Bronchial epithelial cell (primary cell): ENCODE measurements at places on chromosomes 7 and 10.

- DNase-seq = no peak
Observed at GRCh38 chr7:150342121-150342408, 636 bp upstream of the RARRES2 start.

- no peak for DNase-seq
Observed at GRCh38 chr10:13636776-13637175, 50.0 kb downstream of the PRPF18 start.

GRCh38 chr7:151984612-151985011 lies 28.4 kb downstream of the GALNTL5 start:
- no peak for DNase-seq

DNA sequence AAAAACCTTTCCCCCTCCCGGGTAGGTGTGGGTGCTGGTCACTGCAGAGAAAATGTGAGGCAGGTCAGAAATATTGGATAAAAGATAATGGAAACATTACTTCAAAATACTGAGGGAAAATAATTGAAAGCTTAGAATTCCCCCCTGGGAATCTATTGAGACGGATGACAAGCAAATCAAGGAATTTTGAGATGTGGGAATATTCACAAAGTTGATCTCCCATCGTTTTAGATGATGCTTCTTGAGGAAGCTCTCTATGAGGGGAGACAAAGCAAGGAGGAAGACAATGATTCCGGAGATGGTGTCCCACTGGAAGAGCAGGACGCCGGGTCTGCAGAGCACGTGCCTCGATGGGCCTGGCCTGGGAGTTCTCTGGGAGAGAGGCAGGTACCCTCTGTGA lies 211.0 kb downstream of the WDR37 start:
- no peak for DNase-seq

GRCh38 chr10:117217196-117217761 lies 20.0 kb downstream of the KCNK18 start:
- no peak for DNase-seq

- peak; percentile 92 for DNase-seq
Observed at GRCh38 chr7:85070967-85071628, 115.8 kb downstream of the SEMA3D start.

- DNase-seq = no peak
Observed at GRCh38 chr10:43623351-43623750, 17.1 kb downstream of the ZNF485 start.

- DNase-seq = no peak
Observed at GRCh38 chr7:42218248-42218647, 18.8 kb downstream of the GLI3 start.

DNA sequence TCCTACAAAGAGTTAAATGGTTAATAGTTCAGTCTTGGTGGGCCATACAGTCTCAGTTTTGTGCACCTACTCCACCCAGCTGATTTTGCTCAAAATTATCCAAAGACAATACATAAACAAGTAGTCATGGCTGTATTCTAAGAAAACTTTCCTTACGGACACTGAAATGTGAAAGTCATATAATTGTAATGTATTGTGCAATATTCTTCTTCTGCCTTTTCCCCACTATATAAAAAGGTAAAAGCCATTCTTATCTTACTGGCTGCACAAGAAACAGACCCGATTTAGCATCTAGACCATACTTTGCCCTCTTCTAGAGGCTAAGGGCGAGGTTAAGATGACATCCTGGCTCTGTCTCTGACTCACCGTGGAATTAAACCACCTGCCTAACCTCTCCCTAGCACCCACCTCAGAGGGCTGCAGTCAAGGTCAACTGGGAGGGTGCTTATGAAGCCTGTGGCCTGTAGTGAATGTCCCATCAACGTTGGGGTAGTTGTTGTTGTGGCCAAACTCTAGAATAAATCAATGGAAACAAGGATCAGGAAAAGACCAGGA lies 63.8 kb upstream of the DOCK1 start:
- no peak for DNase-seq

DNA sequence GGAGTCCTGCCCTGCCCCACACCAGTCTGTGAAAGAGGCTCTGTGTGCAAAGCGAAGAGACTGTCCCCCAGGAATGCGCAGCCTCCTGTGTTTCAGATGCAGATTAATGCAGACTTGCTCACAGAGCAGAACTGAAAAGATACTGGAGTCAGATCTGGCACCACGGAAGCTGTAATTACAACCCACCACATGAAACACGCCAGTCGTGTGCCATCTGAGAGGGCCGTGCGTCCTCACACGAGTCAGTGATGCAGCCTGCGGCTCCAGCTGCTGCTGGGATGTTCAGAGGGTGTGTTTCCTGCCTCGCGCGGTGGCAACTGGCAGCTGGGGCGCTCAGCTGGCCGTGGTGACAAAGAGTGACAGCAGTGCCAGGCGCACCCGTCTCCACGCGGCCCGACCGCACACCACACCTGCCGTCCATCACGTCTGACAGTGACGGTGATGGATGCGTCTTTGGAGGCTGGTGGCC lies 50.0 kb downstream of the NKX6-2 start:
- DNase-seq = no peak

DNA sequence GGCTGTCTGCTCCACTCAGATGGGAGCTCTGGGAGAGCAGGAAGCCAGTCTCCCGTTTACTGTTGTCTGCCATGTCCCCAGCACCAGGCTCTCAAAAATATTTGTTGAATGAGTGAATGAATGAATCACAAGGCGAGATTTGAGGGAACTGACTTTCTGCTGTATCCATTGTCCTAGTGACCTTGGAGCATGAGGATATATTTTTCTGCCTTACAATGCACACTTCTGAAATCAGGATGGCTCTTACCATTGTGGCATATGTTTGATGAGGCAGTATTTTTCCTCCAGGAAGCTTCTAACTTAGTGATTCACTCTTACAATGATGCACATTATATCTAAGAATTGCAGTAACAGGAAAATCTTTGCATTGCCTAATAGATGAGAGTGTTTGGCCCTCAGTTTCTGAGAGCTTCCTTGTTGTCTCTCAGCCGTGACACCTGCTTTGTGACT lies 136.4 kb downstream of the RPS24 start:
- DNase-seq = peak; percentile 85

DNA sequence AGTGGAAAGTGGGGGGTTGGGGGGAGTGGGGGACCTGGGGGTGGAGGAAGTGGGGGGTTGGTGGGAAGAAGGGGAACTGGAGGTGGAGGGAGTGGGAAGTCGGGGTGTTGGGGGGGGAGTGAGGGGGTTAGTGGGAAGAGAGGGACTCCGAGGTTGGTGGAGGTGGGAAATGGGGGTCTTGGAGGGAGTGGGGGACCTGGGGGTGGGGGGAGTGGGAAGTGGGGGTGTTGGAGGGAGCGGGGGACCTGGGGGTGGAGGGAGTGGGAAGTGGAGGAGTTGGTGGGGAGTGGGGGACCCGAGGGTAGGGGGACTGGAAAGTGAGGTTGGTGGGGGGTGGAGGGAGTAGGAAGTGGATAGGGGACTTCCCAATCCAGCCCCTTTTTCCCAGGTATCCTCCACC lies 906 bp upstream of the MMD2 start:
- DNase-seq = no peak

DNA sequence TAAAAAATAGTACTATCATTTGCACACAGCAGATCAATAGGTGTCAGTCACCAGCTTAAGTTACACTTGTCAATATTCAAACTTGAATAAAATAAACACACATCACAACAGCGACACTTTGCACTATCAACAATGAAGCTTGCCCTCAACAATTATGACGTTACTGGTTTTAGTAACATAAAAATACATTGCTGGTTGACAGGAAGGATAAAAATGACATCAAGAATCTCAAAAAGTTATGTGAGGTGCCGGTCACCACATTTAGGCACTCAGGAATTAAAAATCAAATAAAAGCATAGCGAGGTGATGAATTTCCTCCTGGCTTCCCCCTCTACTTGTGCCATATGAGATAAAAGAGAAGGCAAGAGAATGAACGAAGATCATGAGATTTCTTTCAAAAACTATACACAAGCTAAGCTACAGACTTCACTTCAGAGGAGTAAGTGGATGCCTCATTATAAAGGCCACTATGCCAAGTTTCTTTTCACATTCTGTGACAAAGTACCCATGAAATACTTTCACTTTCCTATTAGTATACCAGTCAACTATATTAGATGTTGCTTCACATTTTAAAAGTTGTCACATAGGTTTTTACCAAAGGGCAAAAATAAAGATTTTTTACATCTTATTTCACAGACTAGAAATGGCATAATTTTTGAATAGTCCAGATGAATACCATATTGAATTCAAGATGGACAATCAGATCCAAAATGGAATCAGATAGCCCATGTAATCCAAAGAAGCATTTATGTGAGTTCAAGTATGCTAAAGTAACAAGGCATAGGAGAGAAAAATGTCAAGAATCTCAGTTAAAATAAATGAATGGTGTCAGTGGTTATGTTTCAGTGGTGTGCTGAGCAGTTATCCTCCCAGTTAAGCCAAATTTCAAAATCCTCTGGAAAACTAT lies 3.6 kb downstream of the CCDC71L start:
- DNase-seq = no peak

GRCh38 chr10:130412317-130412716 lies 276.1 kb downstream of the GLRX3 start:
- no peak for DNase-seq

GRCh38 chr10:111784436-111784835 lies 399.1 kb downstream of the GPAM start:
- no peak for DNase-seq

DNA sequence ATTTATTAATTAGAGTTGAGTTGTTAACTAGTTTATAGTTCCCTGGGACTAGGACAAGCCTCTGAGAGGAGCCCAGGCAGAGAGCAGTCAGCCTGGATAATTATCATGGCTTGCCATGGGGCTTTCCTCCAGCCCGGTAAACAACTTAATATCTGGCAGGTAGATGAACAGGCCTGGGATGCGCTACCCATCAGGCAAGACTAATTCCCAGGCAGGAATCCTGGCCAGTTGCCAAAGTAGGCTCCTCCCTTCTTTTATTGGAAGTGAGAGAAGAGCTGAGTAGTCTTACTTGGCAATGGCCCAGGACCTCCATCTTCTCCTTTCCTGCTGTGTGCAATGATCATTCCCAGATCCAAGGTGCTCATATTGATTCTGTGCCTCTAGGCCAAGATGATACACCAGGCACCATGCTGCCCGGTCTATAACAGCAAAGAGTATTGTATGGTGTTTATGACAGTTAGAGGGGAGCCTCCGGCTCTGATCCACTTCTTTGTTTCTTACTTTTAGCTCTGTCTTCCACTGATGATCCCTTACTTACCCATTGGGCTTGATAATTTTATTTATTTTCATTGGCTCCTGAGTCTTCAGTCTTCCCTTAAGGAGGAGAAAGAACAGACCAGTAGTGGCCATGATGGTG lies 408.7 kb downstream of the REEP3 start:
- peak; percentile 10 for DNase-seq
